ENCODE measurements at places on chromosomes 2 and 18.

GRCh38 chr18:54919412-54919811, 39.8 kb downstream of the CCDC68 start:
- no peak for DNase-seq

DNA sequence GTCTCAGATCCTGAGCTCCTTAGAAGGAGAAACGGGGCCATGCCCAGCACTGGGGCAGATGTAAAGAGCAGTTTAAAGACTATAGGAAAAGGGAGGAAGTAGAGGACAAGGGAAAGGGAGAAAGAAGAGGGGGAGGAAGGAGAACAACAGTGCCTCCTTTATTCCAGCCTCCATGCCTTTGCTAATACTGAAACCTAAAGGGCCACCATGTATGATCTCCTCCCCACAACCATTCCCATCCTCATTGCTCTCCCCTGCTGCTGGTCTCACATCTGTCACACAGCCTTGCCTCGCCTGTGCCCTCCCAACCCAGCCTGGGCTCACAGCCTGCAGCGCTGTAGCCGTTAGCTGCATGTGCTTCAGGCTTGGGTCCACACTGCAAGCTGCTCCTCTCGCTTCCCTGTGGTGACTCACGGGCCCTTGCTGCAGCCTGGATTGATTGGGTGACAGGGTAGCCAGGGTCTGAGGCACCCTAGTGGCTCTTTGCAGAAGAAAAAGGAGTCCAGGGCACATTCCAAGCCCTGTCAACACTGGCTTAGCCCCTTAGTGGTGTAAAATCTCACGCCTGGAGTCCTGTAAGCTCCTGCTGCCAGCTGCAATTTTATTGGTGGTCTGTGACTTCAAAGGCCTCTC, 281.9 kb downstream of the SRBD1 start:
- DNase-seq, result peak; percentile 30

GRCh38 chr2:106358081-106358480, 110.1 kb downstream of the RGPD3 start:
- DNase-seq, result no peak

DNA sequence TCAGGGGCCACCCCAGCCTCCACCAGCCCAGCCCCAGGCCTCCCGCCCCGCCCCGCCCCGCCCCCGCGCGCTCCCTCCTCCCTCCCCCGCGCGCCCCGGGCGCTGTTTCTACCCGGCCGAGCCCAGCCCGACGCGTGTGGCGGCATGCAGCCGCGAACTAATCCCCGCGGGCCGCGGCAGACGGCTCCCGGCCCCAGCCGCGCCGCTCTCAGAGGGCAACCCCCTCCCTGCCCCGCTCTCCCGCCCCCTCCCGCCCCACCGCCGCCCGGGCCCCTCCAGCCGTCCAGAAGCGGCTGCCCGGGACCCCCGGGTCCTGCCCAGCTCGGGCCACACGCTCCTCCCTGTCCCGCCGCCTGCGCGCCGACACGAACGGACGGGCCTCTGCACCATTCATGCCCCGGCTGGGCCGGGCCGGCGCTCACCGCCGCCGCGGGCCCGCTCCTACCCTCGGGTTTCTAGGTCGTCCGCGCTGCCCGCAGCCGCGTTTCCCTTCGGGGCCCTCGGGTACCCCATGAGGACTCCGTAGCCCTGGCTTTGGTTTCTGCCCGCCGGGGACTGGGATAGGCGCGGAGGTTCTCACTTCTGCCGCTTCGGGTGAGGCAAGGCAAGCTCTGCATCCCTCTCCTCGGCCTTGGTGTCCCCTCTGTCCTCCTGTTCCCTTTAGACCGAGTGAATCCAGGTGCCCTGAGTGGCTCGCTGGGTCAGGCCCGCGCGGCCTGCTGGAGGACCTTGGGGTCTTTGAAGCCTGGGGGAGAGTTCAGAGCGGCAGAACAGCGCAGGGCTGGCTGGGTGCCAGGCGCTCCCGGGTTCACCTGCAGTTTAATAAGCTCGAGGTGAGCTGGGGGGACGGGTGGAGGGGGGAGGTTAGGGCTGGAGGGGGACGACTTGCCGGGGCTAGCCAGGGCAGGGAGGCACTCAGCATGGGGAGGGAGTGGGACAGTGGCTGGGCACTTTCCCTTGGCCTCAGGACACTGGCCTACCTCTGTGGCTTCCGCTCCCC, 3.1 kb downstream of the WNT10A start:
- no peak for DNase-seq

GRCh38 chr2:51231071-51231470, 199.1 kb upstream of the NRXN1 start:
- DNase-seq, result no peak

GRCh38 chr18:63031375-63031774, 288.2 kb downstream of the BCL2 start:
- DNase-seq, result no peak

DNA sequence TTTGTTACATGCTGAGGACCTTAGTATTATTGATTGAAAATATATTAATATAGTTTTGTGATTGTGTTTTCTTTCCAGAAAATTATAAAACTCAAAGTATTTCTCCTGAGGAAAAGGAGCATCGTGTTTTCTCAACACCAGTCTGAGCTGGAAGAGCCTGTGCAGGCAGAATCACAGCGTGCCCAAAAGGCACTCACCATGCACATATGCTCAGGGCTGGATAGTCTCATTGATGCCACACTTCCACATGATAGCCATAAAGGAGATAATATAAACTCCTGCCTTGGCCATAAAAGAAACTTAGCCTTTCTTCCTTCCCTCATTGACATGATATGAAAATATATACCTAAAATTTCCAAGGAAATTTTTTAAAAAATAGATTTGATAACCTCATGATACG, 4.0 kb downstream of the PDE1A start:
- DNase-seq, result no peak

DNA sequence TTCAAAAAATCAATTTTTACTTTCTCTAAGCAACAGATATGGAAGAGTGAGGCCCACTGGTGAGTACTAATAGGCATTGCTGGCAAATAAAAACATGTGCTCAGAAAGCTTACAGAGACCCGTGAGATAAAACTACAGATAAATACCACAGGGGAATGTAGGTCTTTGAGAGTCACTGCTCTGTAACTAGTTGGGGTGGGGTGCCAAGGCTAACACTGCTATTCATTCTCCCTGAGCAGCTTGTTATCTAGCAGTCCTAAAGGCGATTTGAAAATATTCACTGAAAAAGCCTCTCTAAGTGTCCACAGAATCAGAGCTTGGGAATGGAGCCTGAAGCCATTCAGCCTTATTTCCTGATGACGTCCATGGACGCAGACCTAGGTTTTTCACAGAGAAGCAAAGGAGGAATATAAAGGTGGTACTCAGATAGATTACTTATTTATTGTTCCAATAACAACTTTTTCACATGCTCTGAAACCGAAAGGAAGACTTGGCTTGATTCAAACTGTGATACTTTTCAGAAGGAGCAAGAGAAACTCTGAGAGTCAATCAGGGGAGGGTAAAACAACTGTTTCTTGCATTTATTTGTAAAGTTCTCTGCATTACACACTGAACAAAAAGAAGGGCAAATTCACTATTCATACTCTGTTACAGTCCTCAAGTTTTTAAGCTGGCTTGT, 188.4 kb downstream of the PPP1R1C start:
- DNase-seq, result no peak

- DNase-seq, result peak; percentile 22
Measured at GRCh38 chr2:1701556-1702185, 42.6 kb downstream of the PXDN start.

GRCh38 chr2:126707941-126708340, 52.0 kb downstream of the GYPC start:
- no peak for DNase-seq

- DNase-seq, result no peak
Measured at GRCh38 chr18:79950515-79951341, 725 bp downstream of the SLC66A2 start.

DNA sequence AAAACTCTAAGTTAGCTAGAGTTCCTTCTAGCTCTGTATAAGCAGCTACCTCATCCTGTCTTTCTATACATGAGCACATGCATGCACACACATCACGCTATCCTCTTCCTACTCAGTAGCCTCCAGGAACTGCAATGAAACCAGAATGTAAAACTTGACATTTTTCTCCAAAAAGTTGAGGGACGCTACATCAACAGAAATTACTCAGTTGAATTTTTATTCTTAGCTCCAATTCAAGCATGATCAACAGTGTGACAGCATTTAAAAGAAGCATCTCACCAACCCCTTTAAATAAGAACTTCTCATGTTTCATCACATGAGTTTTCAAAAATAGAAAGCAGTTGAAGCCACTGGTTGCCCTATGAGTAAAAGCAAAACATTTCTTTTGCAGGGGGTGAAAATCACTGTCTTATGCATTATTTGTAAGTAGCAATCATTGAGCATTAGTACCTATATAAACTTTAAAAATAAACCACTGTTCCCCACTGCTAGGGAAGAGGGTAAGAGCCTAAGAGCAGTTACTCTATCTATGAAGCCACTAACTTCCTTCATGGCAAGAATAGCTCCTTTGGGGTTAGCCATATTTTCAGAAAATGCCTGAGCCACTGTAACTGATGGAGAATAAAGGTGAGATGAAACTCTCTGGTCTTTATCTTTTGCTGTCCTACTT, 77.9 kb upstream of the ARL5A start:
- DNase-seq, result no peak

DNA sequence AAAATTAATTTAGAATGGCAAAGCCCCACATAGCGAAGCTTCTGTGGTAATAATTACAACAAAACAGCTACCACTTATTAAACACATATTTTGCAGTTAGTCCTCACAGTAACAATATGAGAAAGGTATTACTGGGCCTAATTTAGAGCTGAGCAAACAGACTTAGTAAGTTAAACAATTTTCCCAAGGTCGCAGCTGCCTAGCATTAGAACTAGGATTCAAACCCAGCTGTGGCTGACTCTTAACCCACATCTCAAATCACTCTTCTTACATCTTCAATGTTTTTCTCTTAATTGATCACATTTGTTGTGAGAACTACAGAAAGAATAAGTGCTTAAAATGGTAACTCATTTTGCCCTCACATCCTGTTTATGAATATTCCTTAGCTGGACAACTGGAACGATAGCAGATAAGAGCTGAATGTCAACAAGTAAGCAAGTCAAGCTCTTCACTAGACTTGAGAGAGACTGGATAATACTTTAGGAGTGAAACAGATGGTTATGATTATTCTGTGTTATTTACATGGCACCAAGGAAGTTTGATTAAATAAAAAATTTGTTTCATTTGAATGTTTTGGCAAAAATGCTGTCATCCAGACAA, 59.4 kb upstream of the TMEM17 start:
- DNase-seq, result no peak

GRCh38 chr18:21289827-21290226, 47.8 kb downstream of the GREB1L start:
- DNase-seq, result no peak

DNA sequence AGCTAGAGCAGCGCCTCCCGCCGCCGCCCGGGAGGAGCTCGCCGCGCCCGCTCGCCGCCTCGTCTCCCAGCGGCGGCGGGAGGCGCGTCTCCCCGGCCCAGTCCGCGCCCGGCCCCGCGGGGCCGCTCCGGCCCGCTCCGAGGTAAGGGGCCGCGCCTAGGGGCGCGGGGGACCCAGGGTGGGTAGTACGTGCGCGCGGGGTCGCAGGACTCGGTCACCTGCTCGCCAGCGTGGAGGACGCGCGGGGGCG, 259 bp downstream of the NPAS2 start:
- DNase-seq, result no peak

DNA sequence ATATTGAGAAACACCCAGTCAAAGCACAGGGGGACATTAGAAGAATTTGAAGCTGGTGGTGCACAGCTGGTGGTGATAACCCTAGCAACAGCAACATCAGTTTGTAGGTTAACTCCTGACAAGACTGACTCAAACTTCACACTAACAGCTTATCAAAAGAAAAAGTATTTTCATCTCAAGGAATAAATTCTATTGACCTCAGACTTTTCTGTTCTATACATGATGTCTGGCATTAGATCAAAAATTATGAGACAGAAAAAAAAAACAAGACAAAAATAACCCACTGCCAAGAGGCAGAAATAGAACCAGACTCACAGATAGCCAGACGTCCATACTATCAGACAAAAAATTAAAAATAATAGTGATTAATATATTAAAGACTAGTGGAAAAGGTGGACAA, 126.1 kb downstream of the COL6A3 start:
- DNase-seq, result no peak

DNA sequence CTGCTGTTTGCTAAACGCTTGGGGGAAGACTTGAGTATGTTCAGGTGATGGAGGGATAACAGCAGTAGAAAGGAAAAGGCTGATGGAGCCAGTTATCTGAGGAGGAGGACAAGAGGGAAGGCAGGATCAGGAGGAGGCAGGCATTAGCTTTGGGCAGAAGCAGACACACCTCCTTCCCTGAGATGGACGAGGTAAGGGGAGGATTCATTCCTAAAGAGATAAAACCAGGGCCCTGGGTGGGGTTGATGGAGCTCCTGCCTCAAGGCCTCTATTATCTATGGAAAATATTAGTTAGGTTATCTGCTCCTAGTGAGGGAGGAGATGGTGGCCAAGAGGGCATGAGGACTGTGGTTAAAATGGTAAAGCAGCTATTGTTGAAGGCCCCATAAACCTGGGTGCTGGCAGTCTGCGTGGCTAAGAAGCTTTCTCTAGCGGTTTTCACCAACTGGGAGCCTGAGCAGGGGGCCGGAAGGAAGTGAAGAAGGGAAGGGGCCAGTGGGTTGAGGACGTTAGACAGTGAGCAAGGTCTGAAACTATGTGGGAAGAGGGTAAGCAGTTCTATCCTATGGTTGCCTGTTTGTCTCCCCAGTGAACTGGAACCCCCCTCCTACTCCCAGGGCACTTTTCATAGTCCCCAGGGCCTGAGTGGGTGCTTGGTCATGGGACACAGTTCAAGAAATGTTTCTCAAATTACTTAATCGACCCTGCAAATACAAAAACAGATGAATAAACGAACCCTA, 56.6 kb upstream of the HK2 start:
- no peak for DNase-seq

GRCh38 chr2:173676647-173677046, 288.5 kb downstream of the SP3 start:
- DNase-seq, result no peak

GRCh38 chr2:157304811-157305722, 20.6 kb downstream of the ERMN start:
- peak; percentile 13 for DNase-seq

DNA sequence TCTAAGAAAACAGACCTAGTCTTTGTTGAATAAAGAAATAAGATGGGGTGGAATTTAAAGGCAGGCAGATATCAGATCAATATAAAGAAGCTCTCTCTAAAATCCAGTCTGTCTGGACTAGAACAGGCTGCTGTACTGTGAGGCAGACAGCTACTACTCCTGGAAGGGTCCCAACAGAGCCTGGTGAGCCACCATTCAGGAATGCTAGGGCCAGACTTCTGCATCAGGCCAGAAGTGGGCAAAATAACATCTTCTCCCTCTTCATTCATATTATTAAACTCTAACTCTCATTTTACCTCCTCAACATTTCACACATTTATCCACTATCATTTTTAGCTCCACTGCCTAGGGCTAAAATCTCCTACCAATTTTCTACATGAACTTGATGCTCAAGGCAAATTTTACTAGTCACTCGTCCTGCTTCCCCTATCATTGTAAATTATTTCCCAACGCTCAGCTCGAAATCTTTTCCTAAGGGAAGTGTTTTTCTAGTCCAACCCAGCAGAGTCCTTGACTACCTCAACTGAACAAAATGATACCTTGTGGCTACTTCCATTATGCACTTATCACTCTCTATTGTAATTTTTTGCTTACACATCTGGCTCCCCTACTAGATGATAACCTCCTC, 45.2 kb upstream of the GLS start:
- DNase-seq, result peak; percentile 91

GRCh38 chr2:219574484-219575311, 2.6 kb downstream of the INHA start:
- no peak for DNase-seq

GRCh38 chr2:152120430-152120829, 21.6 kb upstream of the CACNB4 start:
- DNase-seq, result no peak

Data from astrocyte of the spinal cord (primary cell).